ENCODE measurements at places on chromosomes 1 and 21. TPM values are rescaled to one million over a fixed set of nuclear protein-coding genes. Genes with fewer than 3 reads are reported as not detected.
A peak's percentile ranks its signal among the peaks of the same experiment; 100 is the strongest.

ASCL5 gene
- not detected for polyA plus RNA-seq

- H3K36me3 ChIP-seq = no peaks in the 10 kb centered on the region
- H3K27me3 ChIP-seq = no peaks in the 10 kb centered on the region
- no peak overlapping the region for H3K27ac ChIP-seq
- no peak overlapping the region for H3K4me3 ChIP-seq
Observed at GRCh38 chr1:76948846-76949245, 81.6 kb downstream of the ST6GALNAC5 start.

- no peak overlapping the region for H3K27ac ChIP-seq
- H3K4me3 ChIP-seq = no peak overlapping the region
- no peaks in the 10 kb centered on the region for H3K27me3 ChIP-seq
- DNase-seq = no peak
- H3K36me3 ChIP-seq = no peaks in the 10 kb centered on the region
Observed at GRCh38 chr1:29984862-29985605, 738.4 kb downstream of the MATN1 start.

GRCh38 chr1:151340870-151341754 lies 5.9 kb downstream of the RFX5 start:
- peak overlapping the region; percentile 64 for H3K27ac ChIP-seq
- peak overlapping the region; percentile 16 for H3K4me3 ChIP-seq
- H3K27me3 ChIP-seq = no peaks in the 10 kb centered on the region
- DNase-seq = peak; percentile 40
- peaks cover 20% of the 10 kb centered on the region for H3K4me1 ChIP-seq
- H3K36me3 ChIP-seq = peaks cover 37% of the 10 kb centered on the region

DNA sequence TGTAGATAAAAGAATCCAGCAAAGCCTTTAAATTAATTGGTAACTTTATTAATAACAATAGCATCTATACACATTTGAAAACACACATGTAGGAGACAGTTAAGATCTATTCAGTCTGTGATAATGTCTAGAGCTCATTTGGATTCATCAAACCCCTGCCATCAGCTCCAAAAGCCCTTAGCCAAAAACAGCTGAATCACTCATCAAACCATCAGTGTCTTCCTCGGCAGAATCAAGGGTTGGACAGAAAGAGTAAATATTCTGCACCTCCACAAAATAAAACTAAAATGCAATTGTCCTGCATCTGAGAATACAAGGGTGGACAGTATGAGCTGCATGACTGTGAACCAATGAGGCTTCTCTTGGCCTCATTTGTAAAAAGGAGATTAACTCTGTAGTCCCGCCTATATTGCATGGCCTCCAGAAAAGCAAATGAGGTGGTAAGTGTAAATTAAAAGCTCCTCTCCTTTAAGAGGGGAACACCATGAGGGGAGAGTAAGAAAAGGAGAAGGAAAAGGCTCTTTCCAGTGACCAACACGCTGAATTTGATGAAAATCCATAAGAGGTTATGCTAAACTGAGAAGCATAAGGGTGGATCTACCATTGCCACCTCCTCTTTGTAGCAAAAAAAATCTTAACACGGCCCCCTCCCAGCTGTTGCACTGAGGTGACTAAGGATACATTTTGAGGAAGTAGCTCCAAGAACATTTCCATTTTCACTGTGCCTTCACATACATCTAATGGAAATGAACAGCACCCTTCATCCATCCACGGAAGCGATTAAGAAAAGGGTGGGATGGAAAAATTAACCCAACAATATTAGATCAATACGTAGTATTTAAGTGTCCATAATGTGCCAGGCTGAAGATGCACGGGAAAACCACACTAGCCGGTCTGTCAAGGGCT lies 14.7 kb upstream of the BOLA1 start:
- peak overlapping the region; percentile 96 for H3K4me3 ChIP-seq
- H3K4me1 ChIP-seq = peaks cover 34% of the 10 kb centered on the region
- H3K27ac ChIP-seq = peak overlapping the region; percentile 95
- DNase-seq = no peak
- no peaks in the 10 kb centered on the region for H3K27me3 ChIP-seq
- no peaks in the 10 kb centered on the region for H3K36me3 ChIP-seq

TARBP1 gene
- 6.9 TPM for polyA plus RNA-seq

- H3K36me3 ChIP-seq = no peaks in the 10 kb centered on the region
- H3K27me3 ChIP-seq = no peaks in the 10 kb centered on the region
- H3K4me3 ChIP-seq = no peak overlapping the region
- DNase-seq = no peak
- no peak overlapping the region for H3K27ac ChIP-seq
Observed at GRCh38 chr1:210603123-210603522, 274.4 kb downstream of the HHAT start.

GRCh38 chr1:156076609-156077429 lies 5.4 kb downstream of the MEX3A start:
- H3K4me1 ChIP-seq = peaks cover 2% of the 10 kb centered on the region
- no peak for DNase-seq
- H3K4me3 ChIP-seq = no peak overlapping the region
- no peaks in the 10 kb centered on the region for H3K36me3 ChIP-seq
- no peak overlapping the region for H3K27ac ChIP-seq
- H3K27me3 ChIP-seq = no peaks in the 10 kb centered on the region

C1orf50 gene
- 4.8 TPM for polyA plus RNA-seq

DNA sequence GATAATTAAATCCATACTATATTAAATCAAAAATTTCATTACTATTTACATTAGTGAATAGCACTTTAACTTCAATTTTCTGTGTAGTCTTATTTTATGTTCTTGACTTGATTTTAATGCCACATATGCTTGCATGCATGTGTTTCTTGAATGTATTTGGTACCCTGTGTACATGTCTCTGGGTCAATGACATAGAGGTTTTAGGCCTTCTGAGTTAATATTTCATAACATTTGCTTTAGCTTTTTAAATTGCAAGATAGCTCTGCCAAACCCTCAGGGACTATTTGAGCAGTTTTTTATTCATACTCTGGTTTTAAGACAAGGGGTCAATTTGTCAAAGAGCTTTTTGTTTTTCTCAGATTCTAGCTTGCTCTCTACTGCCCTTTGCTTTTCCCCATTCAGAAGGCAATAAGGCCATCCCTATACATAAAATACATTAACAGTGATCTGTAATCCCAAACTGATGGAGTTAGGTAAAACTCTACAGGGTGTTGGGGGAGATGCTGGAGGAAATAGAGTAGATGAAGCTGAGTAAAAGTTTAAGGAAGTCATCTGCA lies 5.0 kb downstream of the MLLT11 start:
- DNase-seq = no peak
- H3K27me3 ChIP-seq = no peaks in the 10 kb centered on the region
- no peak overlapping the region for H3K4me3 ChIP-seq

TEDDM1 gene
- polyA plus RNA-seq = not detected

All from CD4-positive, CD25-positive, alpha-beta regulatory T cell (primary cell).